Cortex of kidney (tissue), 1 donor: ENCODE measurements at places on chromosomes 5 and 9.

- no peak for DNase-seq
These were observed 248.3 kb upstream of the CCNG1 start for GRCh38 chr5:163189023-163189553.

- no peak for DNase-seq
These were observed 500.4 kb upstream of the PAPPA start for GRCh38 chr9:115653171-115653606.

DNA sequence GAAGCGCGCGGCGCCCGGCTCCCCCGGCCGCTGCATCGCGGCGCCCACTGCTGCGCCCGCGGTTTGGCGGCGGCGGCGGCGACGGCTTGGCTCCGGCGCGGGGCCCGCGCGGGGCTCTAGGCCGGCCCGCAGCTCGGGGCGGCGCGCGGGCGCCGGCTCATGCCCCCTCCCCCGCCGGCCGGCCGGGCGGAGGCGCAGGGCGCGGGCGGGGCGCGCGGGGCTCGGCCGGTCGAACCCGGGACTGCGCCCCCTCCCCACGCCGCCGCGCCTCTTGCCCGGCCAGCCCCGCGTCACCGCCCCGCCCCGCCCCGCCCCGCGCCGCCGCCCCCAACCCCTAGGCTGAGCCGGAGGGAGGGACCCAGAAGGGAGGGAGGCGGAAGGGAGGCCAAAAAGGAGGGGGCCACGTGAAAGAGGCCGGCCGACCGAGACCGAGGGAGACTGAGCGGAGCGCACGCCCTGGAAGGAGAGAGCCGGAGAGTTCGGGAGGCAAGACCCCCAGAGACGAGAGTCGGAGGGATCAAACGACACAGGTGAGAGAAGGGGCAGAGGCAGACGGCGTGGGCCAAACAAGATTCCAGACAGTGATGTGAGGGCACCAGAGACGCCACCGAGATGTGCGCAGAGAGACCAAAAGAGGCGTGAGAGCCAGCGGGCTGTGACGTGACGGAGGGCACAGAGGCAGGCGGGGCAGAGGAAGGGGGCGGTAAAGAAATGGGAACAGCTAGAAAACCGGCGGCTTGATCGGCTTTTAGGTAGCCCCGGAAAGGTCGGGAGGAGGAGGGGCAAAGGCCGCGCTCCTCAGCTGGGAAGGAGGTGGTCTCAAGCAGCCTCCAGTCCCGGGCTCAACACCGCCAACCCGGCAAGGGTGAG is at the start of gene BARX1:
Gene BARX1 (minus strand): TSS at position 245 of the 870 bp plus-strand sequence. CDS start 209 bp downstream, at position 36.
- DNase-seq = no peak

GRCh38 chr5:9361835-9362234 is 184.0 kb downstream of the SEMA5A start:
- no peak for DNase-seq

- DNase-seq = no peak
These were observed 72.8 kb downstream of the APBA1 start for GRCh38 chr9:69599232-69599971.

GRCh38 chr5:61768692-61769281 is 436.7 kb downstream of the ZSWIM6 start:
- DNase-seq = no peak

GRCh38 chr9:2367970-2368369 is 253.6 kb upstream of the VLDLR start:
- no peak for DNase-seq

- no peak for DNase-seq
These were observed 629.2 kb downstream of the BNC2 start for GRCh38 chr9:16241231-16241630.

- no peak for DNase-seq
These were observed 344.3 kb upstream of the CLINT1 start for GRCh38 chr5:158203261-158203660.

- DNase-seq = no peak
These were observed 19.0 kb upstream of the FAM169A start for GRCh38 chr5:74885170-74885569.

DNA sequence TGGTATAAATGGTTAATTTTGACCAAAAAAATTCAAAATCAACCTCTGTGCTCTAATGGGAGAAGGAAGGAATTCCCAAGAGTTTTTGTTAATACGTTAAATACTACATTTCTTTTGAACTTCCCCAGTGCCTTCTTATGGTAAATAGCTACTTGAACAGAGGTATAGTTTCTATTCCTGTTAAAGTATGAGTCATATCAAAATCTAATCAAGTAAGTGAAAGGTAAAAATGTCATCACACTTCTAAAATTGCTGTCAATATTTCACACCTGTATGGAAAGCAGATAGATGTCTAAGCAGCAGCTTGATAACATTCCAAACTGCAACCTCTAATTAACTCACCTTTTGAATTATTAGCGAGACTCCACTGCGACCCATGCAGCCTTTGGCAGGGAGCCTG is 214.1 kb upstream of the MEF2C start:
- DNase-seq = no peak

DNA sequence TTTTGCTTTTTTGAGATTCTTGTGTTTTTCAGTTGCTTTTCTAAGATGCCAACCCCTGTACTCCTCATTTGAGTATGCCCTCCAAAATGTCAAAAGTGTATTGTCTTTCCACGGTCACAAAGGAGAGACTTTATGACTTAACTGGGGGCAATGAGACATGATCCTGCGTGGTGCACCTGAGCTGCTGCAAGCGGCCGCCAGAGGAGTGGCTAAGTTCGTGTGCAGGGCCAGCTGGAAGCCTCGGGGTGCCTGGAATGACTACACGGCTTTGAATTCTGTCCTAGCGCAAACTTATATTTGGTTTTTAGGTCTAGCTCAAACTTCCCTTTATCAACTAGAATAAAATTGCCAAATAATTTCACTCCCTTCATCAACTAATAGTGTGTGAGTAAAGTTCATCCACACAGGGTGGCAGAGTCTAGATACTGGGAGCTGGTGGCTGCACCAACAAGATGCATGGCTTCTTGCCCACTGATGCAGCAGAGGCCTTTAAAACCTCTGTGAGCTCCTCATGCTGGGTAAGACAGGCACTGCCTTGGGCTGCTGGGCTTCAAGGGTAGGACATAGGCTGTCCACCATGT is 4.7 kb downstream of the GADD45G start:
- no peak for DNase-seq

DNA sequence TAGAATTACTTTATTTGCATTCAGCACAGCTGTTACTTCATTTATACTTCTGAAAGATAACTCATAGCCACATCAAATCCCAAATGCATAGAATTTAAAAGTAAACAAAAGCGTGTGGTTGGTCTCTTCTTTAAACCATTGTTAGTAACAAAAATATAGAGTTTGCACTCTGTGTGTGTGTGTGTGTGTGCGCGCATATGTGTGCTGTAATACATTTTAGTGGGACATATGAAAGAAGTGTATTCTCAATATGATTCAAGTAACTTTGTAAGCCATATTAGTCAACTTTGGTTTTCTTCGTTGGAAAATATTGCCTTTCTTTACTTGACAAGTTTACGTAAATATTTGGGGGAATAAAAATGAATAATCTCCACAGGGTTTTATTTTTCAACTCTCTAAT is 106.1 kb upstream of the PRRC1 start:
- DNase-seq = no peak

GRCh38 chr5:119418606-119419100 is 33.6 kb upstream of the HSD17B4 start:
- DNase-seq = no peak

GRCh38 chr9:128393145-128393775 is 22.1 kb downstream of the URM1 start:
- no peak for DNase-seq

DNA sequence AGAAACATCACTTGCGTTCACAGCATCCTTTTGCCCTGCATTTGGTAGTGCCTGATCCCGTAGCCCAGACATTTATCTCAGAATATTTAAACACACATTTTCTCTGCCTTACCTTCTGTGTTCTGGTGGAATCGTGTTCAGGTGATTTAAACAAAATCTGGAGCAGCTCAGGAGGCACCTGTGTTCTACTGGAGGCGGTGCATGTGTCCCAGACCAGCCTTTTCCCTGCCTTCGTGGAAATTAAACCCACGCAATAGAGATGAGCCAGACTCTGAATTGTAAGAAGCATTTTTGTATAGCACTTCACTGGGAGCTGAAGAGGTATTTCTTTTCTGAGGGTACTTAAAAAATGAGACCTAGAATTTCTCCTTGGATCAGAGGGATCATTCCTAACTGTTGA is 212.5 kb downstream of the MAST4 start:
- DNase-seq = no peak

GRCh38 chr5:23013395-23013998 is 160.4 kb upstream of the CDH12 start:
- no peak for DNase-seq

GRCh38 chr5:79190235-79190529 is 45.7 kb upstream of the JMY start:
- no peak for DNase-seq

- DNase-seq = no peak
These were observed 480.6 kb downstream of the NR2F1-AS1 start for GRCh38 chr5:93100428-93100827.

GRCh38 chr5:141001446-141001843 is 35.2 kb downstream of the PCDHAC2 start:
- no peak for DNase-seq

DNA sequence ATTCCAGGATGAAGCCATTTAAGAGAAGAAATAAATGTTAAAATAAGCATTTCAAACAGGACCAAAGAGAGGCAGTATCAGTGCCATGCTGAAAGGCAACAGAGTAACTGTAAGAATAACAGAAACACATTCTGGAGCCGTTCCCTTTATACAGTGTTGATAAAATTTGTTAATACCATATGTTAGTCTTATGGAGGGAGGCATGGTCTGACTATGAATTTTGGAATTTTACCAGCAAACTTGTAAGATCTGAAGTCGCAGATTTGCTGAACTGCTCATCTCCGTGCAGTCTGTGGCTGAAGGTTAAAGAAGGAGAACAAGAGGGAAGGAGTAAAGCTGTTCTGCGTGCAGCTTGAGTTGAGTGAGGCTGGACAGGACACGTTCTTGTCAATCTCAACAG is 508.4 kb downstream of the NFIB start:
- no peak for DNase-seq

DNA sequence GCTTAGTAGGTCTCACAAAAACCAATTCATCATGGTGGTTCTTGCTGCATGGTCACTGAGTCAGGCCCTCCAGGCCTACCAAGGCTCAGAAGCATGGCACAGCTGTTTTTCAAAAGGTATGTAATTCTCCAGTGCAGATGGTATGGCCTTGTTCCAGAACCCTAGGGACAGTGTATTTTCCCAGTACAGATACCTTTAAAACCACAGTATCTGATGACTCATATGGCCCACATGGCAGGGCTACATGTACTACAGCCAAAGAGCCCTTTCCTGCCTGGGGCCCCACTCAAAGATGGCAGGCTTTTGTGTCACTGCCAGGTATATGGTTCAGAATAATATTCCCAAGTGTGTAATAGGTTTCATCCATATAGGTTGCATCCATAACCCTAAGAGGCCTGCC is 16.5 kb downstream of the CSF2 start:
- DNase-seq = no peak

GRCh38 chr9:27425827-27426510 is 98.1 kb upstream of the IFNK start:
- DNase-seq = no peak

DNA sequence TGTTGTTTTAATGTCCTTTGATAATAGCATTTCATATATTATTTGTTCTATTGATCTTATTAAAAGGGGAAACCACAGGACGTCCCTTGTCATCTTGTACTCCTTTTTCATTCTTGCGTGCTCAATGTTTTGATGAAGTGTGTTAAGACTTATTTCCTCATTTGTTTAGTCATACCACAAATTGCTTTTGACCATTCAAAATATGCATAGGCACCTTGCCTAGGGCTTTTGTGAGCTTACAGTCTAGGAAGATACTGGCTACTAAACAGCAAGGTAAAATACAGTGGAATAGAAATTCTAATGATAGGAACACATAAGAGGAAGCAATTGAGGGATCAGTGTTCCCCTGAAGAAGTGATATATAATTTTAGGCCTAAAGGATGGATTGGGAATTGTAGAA is 190.3 kb downstream of the WDR70 start:
- no peak for DNase-seq

- no peak for DNase-seq
These were observed 33.8 kb upstream of the ORM1 start for GRCh38 chr9:114289106-114289505.

DNA sequence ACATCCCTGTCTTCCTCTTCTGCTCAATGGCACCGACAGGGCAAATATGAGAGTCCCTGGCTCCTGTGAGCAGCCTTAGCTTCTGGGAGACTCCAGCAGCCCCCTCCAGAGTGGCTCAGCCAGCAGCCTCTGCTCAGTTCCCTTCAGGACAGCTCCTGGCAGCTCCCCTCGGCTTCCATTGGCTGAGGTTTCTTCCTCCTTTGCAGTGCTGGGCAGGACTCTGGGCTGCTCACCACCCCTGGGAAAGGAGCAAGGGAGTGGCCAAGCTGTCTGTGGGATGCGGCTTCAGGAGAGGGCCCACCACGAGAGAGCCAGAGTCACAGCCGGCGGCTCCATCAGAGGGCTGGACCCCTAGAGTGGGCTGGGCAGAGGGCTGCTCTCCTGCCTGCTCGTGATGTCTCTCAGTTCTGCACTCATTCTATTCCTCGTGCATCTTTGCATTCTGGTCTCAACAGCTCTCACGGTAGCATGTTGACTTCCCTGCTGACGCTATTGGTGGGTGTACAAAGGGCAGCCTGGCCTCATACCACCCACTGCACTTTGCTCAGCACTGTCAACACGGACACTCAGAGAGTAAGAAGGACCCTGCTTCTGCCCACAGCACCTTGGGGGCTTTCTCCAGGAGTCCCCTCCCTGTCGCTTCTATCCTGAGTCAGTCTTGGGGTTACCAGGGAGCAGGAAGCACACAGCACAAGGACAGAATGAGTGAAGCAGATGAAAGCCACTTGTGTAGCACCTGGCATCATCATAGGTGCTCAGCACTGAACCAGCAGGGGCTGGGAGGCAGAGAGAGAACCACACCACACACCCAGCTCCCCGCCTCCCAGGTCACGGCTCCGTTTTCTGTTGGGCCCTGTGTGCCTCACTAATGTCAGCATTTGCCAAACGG is 80.9 kb upstream of the ALDH1B1 start:
- no peak for DNase-seq

- DNase-seq = no peak
These were observed 583.4 kb upstream of the ITGA1 start for GRCh38 chr5:52204310-52204709.

DNA sequence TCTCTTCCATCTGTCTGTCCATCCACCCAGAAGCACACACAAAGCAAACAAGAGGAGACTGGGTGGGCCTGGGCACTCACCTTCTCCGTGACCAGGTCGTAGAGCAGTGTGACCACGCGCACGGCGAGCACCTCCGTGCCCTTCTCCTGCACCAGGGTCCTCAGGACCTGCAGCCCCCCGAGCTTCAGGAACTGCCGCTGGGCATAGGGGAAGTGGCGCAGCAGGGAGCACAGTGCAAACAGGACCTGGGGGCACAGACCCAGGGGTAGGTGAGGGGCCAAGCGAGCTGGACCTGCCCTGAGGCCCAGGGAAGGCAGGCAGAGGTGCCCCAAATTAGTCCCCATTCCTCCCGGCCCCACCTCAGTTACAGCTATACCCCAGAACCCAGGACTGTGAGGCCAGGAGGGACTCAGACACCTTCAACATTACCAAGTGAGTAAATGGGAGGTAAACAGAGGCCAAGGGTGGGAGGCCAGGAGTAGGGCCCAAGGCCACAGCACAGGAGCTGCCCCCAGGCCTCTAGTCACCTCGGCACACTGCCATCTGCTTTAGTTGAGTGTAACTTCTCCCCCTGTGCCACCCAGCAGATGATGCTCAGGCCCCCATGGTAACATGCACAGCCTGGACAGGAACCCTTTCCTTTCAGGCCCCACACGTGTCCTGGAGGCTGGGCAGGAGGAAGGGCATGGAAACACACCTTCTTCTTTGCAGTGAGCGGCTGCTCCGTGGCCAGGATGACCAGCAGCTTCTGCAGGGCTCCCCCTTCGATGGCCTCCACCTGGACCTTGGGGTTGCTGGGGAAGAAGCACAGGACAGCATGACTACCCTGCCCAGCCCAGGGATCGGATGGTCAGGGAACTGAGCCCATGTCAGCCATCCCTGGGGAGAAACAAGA is 76.2 kb upstream of the LRRTM2 start:
- no peak for DNase-seq
